ENCODE measurements at places on chromosomes 2 and 18.

DNA sequence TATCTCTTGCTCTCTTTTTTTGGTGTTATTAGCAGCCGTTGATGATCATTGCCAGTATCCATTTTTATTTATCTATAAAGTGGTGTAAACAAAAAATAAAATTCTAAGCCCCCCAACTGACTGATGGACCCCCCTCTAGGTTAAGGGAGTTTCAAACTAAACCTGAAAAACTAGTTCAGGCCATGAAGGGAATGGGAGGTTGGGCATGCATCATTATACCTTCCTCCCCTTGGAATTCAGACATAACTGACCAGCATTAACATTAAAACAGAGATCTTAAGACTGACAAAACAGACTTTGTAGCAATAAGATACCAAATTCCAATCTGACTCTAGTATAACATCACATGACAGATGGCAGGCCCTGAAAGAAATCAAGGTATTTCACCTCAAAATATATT is 20.2 kb downstream of the RALBP1 start:
- DNase-seq, result no peak

DNA sequence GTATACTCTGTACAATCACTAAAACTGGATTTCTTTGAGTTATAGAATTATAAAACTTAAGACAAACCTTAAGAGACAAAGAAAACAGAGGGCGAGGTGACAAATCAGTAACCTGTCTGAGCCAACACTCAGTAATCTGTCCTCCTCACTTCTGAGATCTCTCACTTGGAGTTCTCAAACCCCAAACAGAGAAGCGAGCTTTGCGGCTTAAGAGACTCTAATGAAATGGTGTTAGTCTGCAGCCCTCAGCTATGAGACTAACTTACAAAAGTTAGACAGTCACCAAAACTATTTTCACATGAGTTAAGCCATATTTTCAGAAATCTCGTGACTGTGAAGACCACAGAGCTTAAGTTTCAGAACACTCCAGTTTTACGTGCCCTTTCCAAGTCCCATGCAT is 140.6 kb downstream of the TMX3 start:
- DNase-seq, result no peak

DNA sequence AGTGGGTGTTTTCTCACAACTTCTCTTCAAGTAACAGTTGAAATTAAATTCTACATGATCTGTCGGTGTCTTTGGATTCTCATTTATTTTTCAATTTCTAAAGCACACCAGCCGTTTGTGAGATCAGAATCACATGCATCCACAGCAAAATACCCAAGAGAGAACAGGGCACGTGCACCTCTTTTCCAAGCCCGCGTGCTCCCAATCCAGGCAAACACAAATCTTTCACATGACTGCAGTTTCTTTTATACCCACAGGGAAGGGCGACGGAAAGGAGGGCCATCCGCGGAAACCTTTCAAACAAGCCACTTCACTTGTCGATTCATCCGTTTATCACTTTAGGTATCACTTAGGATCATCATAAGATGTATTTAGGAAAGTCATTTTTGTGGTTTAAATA is 13.0 kb upstream of the DAPL1 start:
- DNase-seq, result no peak

- DNase-seq, result no peak
These were observed 83.9 kb downstream of the PIK3C3 start for GRCh38 chr18:42038936-42039335.

DNA sequence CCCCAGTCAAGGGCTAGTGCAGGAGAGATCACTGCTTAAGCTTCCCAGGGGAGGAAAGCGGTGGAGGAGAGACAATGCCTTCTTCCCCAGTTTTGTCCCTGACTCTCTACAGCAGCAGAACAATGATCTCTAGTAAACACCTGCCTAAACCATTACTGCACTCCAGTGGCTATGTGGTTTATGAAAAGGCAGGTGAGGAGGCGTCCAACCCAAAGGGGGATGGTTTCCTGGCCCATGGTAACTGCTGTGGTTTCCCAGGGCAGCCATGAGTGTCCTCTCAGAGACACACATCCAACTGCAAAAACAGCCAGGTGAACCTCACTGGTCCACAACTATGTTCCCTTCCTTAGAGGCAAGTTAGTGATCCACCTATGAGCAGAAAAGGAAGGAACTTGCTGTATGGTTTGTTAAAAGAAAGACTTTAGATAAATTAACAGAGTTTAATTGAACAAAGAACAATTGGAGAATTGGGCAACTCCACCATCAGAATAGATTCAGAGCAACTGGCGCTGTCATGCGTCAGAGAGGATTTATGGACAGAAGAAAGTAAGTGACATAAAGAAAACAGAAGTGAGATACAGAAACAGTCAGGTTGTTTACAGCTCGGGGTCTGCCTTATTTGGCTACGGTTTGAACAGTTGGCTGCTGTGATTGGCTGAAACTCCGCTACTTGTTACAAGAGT is 4.8 kb upstream of the TTC39C start:
- no peak for DNase-seq

GRCh38 chr2:190379249-190379964 is 28.7 kb upstream of the MFSD6 start:
- no peak for DNase-seq

DNA sequence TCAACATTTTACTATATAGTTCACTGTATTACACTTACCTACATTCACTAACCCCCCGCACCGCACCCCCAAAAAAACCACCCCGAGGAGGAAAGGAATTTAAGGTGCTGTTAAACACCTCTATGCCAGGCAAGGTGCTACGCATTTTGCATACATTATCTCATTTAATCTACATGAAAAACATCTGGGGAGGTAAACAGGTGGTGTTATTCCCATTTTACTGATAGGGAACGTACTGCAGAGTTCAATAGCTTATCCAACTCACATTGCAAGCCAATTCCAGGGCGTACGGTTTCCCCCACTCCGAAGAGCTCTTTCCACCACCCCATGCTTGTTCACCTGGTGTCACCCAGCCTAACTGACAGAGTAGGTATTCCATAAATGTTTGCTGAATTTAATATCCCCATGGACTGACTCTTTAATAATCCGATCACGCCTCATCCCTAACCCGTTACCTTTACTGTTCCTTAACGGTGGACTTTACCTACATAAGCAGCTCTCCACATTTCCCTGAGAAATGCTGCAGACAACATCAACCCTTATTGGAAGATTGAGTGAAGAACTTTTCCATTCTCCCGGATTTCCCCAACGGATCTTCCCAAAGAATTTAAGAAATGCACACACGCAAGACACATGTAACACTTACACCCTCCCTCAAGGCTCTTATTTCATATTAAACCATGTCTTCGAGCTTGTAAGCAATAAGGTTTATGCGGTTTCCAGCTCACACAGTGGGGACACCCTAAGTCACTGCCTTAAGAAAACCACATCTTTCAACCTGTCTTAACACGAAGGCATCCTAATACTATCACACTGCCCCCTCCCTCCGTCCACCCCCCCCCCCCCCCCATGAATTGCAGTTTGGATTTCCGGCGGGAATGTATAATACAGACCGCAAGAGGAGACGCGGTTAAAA is 1.2 kb downstream of the RAPH1 start:
- DNase-seq, result no peak

DNA sequence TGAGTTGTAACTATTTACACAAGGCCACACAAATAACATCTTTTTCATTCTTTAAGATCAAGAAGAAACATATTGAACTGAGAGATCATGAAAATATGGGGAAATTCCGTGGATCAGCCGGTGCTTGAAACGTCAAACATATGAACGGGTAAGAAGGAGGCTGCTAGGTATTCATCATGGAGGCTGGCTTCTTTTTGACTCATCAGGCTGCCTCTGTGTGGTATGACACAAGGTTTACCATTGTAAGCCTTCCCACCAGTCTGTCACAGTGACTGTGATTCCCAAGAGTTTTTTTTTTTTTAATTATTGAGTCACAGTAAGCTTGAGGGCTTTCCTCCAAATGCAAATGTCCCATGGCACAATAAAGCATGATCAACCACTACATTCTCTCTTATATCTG is 506.9 kb downstream of the BCL11A start:
- DNase-seq, result no peak

DNA sequence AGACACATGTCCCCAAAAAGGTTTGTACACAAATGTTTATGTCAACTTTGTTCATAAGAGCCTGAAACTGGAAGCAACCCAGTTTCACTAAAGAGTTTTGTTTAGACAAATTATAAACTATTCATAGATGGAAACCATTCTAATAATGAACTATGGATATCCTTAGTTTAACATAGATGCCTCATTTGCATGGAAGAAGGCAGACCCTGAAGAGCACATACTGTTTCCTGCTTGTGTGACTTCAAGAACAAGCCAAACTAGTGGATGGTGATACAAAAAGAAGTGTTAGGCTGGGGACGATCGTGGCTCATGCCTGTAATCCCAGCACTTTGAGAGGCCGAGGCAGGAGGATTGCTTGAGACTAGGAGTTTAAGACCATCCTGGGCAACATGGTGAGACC is 48.1 kb downstream of the ACOXL start:
- DNase-seq, result no peak

DNA sequence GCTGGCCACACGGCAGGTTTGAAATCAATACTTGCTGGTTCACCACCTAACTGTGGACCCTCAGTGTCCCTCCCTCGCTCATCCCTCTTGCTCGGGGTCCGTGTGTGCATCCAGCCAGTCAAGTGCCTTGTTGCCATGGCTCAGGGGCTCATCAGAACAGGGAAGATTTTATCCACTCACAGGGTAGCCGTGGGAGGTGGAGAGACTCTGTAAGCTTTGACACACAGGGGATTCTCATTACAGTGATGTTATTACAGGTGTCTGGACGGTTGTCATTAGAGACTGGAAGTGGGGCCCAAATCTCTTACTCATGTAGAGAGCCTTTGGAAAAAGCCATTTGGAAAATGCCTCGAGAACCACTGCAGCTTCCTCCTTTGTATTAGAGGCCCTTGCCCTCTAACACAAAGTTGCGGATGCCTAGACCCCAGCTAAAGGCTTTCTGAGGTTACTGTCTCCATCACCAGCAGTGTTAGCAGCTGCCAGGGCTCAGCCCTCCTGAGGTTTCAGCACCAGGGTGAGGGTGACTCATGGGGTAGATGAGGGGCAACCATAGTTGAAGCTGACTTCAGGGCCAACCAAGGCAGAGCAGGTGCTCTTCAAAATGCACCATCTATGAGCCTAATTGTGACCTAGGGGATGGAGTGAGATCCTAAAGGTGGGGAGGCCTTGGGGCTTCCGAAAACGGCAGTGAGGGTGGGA is 195.6 kb downstream of the CLIP4 start:
- no peak for DNase-seq

DNA sequence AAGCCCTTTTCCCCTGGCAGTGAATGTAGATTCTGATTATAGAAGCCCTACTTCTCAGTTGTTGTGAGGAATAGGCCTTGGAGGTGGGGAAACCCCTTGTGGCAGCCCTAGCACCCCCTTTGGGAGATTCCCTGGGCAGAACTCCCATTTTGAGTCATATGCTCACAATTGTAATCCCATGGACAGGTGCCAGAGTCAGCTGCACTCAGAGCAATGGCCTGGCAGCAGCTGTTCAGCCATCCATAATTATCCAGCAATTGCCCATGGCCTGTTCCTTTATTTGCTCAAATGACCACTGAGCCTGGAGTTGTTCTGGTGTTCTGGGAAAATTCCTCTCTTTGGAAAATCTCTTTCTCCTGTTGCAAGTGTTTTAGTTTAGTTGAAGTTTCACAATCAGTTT is 71.7 kb downstream of the PTRHD1 start:
- DNase-seq, result no peak

- DNase-seq, result no peak
These were observed 13.2 kb downstream of the TSHZ1 start for GRCh38 chr18:75223687-75224347.

GRCh38 chr2:152456262-152456661 is 121.3 kb downstream of the FMNL2 start:
- DNase-seq, result no peak

DNA sequence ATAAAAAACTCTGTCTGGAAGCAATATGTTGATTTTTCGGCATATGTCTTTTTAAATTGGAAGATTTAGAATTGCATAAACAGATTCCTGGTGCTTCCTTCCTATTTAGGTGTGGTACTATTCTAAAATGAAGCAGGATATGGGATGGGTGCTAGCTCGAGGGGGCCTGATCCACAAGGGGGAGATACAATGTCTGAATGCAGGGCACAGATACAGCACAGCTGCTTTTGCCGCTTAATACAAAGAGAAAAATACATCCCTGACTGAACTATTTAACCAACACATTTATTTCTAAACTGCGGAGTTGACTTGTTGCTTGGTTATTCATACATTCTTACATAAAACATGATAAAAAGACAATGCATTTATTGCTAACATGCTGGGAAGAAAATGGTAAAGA is 169.1 kb downstream of the TMEFF2 start:
- no peak for DNase-seq

DNA sequence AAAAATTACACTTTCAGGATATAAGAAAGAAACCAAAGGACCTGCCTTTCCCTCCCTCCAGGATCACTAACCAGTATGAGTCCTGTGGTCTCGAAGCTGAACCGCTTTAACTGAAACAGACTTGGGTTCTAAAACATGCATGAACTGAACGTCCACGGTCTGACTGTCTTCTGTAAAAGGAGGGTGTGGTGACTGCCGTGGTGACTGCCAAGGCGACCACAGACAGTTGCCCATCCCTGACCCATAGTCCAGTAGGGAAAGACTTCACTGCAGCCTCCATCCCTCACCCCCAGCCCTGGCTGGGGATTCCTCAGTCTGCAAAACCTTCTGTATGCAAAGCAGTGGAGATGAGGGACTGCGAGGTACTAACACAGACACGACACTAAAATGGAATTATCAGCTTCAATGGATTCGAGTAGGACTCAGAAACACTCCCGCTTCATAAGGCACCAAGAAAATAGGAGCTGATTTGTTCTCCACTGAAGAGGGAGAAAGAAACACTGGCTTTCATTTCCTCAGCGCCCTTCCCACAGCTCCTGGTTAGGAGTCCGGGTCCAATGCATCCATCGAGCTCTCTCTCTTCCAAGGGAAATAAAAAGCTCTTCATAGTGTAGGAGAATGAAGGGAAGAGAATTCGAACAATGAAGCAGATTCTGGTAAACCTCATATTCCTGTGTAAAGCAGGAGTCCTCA is 197.2 kb downstream of the HDAC4 start:
- no peak for DNase-seq

DNA sequence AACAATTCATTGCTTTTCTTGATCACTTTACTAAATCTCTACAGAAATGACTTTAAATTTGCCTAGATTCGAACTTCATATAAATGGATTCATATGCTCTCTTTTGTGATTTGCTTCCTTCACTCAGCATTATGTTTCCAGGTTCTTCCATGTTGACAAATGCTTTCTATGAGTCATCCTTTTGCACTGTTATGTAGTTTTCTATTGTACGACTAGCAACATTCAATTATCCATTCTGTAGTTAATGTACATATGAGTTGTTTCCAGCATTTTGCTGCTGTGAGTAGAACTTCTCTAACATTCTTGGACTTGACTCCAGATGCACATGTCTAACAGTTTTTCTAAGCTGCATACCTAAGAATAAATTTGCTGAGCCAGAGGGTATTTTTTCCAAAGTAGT is 66.5 kb upstream of the NEUROD1 start:
- no peak for DNase-seq

- DNase-seq, result no peak
These were observed 38.1 kb downstream of the FER1L5 start for GRCh38 chr2:96680561-96681141.

GRCh38 chr2:107364361-107364950 is 462.2 kb upstream of the RGPD4 start:
- DNase-seq, result no peak

Data from activated T-cell treated with anti-CD3 and anti-CD28 coated beads for 48 hours (primary cell).